T-helper 17 cell (primary cell): ENCODE measurements at places on chromosomes 3 and 15.

GRCh38 chr3:60045686-60046085 is 995.9 kb upstream of the CFAP20DC start:
- no peak for DNase-seq

DNA sequence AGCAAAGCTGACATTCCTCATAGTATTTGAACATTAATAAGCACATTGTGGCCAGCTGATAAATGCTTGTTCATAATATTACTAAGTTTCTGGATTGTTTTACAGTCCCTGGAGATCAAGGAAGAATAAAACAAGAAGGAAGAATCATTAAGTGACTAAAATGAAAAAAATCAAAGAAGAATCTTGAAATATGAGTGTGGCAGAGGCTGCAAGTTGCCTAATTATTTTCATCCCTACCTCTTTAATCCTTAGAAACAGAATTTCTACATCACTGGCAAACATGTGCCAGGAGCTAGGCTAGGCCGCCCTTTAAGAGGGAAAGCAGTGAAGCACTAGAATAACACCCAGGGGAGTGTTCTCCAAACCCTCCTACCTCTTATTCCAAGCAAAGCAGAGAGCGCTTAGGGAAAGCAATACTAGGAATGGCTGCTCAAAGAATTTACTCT is 98.9 kb downstream of the MAGI1 start:
- no peak for DNase-seq

DNA sequence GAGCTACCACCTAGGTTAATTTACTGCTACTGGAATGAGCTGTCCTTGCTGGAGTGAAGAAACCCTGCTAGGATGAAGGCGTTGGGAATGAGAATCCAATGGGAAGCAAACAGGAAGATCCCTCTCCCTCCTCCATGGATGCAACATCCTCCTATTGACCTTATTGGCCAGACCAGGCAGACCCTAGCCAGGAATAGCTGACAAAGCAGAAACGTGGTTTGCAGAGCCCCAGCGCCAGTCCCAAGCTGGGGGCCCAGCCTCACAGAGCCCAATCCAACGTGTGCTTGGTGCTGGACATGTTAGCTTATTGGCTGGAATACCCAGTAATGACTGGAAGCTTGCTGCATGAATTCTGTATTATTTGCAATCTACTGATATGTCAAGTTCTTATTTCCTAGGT is 273.1 kb downstream of the LRTM1 start:
- DNase-seq, result no peak

DNA sequence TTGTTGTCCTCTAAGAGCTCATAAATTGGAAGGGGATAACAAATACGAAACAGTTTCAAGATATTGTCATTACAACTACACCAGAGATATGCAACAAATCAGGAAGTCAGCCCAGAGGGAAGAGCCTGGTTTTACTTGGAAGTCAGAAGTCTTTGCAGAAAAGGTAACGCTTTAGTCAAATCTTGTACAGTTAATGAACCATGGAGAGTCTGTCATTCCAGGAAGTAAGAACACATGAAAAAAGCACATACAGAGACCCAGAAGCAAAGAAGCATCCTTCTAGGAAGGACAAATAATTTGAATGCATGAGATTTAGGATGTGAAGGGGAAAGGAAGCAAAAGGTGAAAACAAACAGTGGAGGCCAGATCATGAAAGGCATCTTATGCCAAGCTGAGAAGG is 19.6 kb downstream of the DYNC1LI1 start:
- no peak for DNase-seq

DNA sequence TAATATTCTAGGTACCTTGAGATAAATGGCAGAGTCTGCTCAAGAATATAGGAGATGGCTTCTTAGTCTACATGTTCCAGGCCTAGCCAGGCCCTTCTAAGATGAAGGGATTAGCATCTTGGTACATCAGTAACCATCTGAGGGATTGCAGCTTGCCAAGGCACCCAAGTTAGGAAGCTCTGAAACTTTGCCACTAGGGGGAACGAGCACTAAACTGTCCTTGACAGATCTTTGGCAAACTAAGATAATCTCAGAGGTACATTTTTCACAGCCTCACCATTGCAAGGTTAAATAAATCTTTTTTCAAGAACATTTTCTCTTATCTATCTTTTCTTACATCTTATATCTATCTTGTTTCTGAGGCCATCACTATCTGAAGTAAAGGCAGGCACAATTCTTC is 351.2 kb downstream of the RAP2B start:
- DNase-seq, result no peak

DNA sequence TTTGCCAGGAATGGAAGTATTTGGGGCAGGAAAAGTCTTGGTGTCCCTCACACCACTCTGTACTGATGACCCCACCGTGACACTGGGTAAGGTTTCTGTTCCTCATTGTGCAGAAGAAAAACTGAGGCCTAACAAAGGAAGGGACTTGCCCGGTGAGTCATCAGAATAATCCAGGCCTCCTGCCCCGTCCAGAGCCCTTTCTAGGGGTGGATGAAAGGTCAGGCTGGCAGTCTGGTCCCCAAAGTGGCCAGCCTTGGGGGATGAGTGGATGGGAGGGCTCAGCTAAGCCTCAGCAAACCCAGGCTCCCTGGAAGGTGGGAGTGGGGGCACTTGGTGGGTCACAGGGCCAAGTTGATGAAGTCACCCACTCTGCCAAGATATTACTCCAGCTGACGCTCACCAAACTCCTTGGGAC is 2.3 kb upstream of the DNAH1 start:
- no peak for DNase-seq

- DNase-seq, result no peak
Observed at GRCh38 chr3:143172062-143172794, 52.7 kb downstream of the CHST2 start.

DNA sequence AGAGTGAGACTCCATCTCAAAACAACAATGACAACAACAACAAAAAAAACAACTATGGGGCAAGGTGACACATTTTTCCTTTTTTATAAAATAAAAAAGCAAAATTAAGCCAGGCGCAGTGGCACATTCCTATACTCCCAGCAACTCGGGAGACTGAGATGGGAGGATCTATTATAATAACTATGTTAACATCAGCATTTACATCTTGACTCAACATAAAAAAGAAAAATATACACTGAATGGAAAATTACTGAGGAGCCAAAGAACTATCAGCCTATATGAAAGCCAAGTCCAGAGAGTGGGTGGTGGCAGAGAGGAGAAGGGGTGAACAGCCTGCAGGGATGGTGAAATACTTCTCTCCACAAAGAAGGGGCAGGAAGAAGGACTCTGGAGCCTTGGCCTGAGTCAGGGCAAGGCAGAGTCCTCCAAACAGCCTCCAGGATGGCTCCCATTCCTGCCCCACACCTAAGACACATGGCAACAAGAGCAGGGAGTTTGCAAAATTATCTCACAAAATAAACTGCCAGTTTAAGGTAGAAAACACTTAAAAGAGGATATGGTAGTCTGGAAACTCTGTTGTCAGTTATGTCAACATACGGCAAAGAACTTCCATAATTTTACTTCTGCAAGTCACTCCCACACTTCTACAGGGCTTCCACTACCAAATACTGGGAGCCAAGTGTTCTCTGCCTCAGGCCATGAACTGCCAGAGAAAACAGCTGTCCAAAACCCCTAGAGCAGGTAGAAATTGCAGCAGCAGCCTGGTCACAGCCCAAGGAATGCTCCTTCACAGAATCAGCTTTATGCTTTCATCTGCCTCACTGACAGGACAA is 25.9 kb downstream of the HSPBAP1 start:
- DNase-seq, result no peak

- no peak for DNase-seq
Observed at GRCh38 chr15:96891046-96891445, 560.5 kb downstream of the NR2F2 start.

DNA sequence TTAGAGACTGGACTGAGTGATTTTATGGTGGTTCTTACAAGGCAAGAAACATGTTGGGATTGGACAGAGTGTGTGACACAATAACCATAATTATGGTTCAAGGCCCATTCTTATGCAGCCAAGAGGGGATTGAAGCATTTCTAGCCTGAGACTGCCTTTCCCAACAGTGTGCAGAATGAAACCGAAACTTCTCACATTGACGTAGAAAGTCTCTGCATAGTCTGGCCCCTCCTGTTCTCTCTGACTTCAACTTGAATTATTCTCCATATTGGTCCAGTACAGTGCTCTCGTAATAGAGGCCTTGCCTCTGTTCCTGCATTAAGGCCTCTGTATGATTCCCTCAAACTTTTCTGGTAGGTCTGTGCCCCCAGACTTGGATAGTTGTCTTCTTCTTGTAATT is 138.3 kb downstream of the DIPK2A start:
- DNase-seq, result no peak

GRCh38 chr3:42778644-42779043 is 5.6 kb upstream of the CCDC13 start:
- no peak for DNase-seq

DNA sequence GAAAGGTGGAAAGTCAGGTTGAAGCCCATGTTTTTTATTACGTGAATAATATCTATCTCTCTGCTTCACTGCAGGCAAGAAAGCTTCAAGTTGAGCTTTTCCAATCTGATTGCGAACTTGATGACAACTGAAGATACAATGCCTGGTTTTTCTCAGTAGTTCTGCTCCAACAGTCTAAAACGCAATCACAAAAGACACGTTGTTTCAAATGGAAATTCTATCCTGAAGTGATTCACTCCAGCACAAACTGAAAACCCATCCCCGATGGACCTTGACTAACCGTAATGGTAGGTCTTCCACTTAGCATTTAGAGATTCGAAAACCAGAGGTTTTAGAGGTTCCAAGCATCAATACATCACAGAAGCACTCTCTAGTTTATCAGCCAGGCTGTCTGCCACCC is 10.6 kb downstream of the B4GALT4 start:
- no peak for DNase-seq

DNA sequence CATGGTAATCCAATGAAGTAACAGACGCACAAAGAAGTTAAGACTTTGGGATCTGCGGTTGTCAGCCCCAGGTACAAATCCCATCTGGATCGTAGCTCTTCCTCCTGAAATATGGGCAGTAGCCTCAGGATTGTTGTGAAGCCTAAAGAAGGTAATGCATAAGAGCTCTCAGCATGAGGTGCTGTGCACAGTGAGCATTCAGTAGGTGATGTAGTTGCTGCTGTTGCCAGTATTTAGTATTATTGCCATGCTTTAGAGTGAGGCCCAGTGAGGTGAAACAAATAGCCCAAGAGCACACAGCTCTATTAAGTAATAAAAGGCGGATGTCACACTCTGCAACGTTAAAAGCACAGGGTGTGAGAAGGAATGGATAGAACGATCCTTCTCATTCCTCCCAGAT is 225.7 kb downstream of the GABRG3 start:
- no peak for DNase-seq

DNA sequence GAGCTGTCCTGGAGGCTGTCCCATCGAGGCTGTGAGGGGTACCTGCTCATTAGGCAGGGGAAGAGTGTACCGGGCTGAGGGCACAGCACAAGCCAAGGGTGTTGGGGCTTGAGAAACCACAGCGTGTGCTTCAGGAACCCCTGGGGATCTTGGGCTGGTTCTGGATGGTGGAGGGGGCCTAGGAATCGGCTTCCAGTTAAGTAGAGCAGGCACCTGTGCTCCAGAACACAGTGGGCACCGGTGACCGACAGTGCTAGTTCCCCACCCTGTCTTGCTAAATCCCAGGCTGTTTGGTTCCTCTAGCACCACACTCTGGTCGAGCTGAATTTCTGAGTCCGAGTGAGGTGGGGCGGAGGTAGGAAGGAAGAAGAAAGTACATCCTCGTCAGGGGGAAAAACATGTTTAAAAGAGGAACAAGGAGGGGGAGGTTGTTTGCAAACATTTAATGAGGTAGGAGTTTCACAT is 29.1 kb downstream of the SLC6A6 start:
- DNase-seq, result no peak

DNA sequence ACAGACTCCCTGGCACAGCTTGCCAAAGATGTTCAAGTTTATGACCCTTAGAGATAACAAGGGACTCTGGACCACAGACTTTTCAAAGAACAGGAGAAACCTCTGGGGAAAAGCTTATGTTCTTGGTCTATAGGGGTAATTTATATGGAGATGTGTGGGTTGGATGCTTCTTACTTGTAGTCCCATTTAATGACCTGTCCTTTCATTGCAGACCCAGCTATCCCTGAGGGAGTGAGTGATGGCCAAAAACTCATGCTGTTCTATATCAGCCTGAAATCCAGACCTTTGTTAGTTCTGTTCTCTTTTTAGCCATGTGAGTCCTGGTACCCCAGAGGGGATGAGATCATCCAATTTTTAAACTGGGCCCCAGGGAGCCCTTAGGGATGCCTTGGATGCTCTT is 43.7 kb upstream of the MRPL3 start:
- no peak for DNase-seq

- DNase-seq, result no peak
Observed at GRCh38 chr15:82133251-82133650, 87.4 kb upstream of the MEX3B start.

DNA sequence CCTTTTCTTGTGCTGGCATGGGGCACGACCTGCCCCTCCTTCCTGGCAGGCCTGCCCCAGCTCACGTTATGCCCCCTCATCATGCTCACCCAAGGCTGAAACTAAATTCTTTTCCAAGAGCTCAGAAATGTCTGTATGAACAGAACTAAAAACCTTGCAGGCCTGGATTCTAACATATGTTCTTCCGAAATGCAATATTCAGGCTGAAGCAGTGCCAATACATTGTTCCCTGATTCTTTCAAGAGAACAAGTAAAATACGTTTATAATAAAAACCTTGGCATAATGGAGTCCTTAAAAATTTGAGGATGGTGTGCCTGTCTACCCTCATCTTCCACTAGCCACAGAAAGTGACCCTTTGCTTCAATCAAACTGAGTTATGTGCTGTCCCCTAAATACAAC is 48.5 kb upstream of the ICE2 start:
- no peak for DNase-seq

DNA sequence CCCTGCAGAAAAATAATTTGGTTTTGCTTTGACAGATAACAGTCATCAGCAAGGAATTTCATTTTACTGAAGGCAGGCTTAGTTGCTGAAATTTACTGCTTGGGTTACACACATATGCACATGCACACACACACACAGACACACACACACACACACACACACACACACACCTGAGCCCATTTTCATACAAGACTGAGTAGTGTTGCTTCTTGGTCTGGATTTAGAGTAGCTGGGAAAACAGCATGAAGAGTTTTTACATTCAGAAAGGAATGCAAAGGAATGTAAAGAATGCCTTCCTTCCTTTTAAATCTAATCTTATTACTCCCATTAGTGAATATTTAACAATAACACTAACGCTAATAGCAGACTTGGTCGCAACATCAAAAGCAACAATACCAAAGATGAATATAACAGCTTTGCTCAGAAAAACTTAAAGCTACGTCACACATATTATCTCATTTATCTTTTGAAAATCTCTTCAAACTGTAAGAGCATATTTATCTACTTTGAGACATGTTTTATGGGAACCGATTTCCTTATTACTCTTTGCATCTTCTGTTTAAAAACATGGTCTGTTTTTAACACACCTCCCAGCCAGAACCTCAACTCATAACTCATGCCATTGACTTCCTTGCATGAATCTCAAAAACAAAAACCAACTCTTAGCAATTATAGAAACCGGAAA is 32.5 kb downstream of the RFTN1 start:
- no peak for DNase-seq
